Fibroblast of skin of left quadriceps (primary cell): ENCODE measurements at places on chromosomes 7 and 10.

DNA sequence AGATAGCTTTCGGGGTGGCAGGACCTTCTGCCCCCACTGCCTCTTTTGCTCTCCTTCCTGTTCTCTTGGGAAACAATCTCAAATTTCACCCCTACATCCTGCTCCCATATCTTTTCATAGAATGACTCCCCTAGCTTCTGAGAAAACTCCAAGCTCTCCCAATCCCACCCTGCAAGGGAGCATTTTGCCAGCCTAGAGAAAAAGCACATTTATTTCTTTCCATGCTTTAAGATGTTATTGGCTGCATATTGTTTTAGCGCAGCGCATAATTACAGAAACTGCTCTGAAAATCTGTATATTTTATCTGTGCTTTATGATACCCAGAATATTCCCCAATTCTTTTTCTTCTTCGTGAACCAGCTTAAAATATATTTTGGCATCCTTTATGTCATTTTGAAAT, 601.3 kb downstream of the KCNMA1 start:
- no peak for DNase-seq

- DNase-seq, result no peak
These were observed 81.0 kb downstream of the SAMD9 start for GRCh38 chr7:93036807-93037206.

DNA sequence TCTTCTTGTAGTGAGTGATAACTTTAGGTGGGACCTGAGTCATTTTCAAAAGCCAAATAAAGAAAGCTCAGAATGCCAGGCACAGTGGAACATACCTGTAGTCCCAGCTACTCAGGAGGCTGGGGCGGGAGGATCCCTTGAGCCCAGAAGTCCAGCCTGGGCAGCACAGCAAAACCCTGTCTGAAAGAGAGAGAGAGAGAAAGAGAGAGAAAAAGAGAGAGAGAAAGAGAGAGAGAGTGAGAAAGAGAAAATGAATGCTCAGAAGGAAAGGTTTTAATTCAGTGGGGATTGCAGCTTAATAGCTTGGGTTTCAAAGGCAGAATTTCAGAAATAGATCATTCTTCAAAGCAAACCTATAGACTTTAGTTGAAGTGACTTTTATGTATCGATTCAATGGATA, 25.7 kb downstream of the GPNMB start:
- no peak for DNase-seq

- peak; percentile 94 for DNase-seq
These were observed 33.5 kb upstream of the ADAM12 start for GRCh38 chr10:126421756-126422256.

GRCh38 chr10:11246752-11247467, 229.2 kb downstream of the CELF2 start:
- DNase-seq, result no peak

GRCh38 chr7:103811997-103812396, 177.5 kb downstream of the RELN start:
- DNase-seq, result no peak

DNA sequence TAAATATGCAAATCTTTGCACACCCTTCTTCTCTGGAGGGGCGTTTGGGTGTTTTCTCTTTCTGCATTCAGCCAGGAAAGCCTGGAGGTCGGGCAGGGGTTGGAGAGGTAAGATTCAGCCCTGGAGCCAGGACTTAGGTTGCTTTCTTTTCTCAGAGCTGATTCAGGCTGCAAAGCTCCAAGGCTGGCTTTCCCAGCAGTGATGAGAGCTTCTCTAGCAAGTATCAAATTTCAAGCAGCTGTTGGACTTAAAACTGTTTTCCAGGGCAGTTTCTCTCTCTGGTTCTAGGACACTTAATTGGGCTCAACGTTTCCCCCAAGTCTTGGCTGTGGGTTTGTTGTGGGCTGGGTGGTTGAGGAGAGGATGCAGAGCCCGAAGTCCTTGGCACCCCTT, 608 bp downstream of the AKR1B10 start:
- peak; percentile 20 for DNase-seq

GRCh38 chr10:63825111-63825510, 303.9 kb downstream of the REEP3 start:
- no peak for DNase-seq

GRCh38 chr10:99858849-99859248, 76.4 kb downstream of the ABCC2 start:
- DNase-seq, result no peak

- no peak for DNase-seq
These were observed 109.5 kb downstream of the NRF1 start for GRCh38 chr7:129721068-129721467.
